GM03348 (cell line): ENCODE measurements at places on chromosomes 7 and 10.

DNA sequence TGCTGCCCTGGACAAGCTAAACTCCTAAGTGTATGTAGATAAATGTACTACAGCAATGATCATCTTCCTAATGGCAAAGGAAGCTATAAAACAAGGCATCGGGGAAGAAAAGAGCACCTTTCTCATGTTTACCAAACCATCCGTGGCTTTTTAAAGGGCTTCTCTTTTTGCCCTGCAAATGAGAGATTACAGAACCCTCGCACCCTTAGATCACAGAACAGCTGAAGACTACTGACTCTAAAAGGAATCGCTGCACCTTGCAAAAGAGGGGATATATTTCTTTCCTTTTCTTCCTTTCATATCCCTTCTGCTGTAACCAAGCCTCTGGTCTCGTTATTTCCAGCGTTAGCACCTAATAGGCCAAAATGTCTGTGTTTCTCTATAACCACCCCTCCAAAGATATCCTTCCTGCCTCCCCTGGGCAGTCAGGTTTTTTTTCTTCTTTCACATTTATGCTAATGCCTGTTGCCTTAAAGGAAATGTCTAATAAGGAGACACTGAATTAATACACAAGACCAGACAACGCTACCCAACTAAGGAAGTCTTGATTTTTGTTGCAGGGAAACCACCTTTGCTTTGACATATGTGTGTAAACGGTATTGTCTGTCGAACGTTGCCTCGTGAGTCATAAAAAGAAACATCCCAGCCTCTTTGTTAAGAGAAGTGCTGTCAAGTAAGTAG lies 10.5 kb downstream of the ST8SIA6 start:
- no peak for DNase-seq

GRCh38 chr7:132428247-132428919 lies 147.9 kb downstream of the PLXNA4 start:
- DNase-seq: no peak

- DNase-seq: no peak
Measured at GRCh38 chr7:136102881-136103280, 125.7 kb upstream of the MTPN start.

DNA sequence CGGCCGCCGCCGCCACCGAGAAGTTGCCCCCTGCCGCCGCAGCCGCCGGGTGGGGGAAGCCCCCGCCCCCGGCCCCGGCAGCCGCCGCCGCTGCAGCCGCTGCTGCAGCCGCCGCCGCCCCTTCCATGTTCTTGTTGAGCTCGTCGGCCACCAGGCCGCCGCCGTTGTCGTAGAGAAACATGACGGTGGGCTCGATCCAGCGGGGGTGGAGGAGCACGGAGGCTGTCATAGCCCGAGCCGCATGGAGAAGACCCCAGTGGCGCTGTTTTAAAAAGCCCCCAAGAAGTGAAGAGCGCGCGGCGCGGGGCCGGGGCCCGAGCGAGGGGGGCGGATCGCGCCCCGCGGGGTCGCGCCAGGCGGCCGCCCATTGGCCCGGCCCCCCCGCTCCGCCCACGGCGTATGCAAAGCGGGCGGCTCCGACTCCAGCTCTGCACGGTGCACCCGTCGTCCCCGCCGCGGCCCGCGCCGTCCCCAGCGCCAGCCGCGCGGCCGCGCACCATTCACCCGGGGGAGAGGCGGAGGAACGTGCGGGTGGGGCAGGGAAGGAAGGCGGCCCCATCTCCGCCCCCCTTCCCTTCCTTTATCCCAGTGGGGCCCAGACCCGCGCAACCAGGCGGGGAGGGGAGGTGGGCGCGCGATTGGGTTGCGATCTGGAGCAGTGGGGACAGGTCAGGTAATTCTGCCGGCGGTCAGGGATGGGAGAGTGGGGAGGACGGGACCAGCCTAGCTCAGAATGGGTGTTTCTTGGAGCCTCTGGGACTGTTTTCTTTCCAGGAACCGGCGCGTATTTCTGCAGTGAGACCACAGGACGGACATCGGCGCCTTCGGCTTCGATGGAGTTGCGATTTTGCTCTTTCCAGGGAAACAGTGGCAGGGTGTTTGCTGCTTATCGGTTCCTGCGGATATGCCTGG lies at the start of gene HOXA13:
TSS of gene HOXA13 (minus strand) at position 243 of the 912 bp plus-strand sequence. CDS start at position 229, 14 bp downstream.
- peak; percentile 82 for DNase-seq

DNA sequence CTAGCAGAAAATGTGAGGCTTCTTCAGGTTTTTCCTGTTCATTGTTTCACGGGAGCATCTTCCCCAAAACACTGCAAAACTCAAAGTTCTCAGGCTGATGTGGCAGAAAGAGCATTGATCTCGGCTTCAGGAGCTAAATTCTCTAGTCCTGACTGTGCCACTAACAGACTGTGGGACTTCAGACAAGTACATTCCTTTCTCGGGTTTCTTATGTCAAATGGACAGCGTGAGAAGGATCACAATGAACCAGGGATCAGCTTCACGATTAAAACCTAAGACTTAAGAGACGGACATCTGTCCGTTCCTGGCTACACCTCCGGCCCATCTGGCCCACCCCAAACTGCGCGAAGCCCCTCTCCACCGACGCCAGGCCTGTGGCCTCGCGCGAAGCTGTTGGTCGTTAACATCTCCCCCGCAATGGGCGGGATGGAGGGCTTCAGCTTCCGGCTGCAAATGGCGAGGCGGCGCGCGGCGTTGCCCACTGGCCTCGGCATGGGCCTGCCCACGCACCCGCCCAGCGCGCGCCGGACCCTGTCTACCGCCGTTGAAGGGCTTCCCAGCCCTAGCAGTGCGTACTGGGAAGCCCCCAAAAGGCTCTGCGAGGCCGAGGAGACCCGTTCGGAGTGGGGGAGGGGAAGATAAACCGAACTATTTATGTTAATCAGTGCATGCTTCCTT lies 549 bp upstream of the DDX50 start:
- DNase-seq: peak; percentile 81
